Right ventricle myocardium superior (tissue), 1 donor: ENCODE measurements at places on chromosomes 3 and 15.

DNA sequence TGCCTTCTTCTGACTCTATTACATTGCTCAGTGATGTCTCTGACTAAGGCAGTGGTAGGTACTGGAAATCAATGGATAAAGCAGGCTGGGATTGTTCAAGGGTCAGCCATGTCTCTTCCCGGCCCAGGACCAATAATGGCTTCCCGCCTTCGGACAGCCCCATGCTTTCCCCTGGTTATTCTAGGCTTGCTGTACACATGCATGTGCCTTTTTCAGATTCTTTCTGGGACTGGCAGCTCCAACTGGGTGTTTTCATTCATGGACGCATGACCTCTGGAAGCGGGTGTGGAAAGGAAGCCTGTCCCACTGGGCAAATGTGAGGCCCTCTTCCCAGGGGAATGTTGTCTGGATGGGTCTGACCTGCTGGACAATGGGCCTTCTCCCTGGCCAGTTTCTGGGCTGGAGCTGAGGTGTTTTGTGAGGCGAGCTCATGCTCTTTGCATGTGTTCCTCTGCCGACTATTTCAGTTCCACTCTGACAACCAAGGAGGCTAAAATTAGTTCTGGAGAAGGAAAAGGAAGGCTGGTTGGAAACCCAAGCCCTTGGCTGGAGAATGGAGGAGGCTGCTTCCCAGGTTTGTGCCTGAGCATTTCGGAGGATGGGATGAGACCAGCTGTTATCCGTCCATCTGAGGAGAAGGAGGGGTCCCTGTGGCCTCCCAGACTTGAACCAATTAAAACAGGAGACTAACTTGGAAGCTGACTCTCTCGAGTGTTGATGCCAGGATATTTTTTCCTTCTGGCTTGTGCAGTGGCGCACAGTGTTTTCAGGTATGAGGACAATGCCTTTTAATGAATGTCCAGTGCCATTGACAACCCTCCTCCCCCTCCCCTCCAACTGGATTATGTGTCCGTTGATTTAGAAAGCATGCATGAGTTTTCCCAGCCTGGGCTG is 6.9 kb downstream of the ACVR2B start:
- DNase-seq, result no peak

GRCh38 chr15:93826293-93826692 is 405.1 kb upstream of the MCTP2 start:
- DNase-seq, result no peak

DNA sequence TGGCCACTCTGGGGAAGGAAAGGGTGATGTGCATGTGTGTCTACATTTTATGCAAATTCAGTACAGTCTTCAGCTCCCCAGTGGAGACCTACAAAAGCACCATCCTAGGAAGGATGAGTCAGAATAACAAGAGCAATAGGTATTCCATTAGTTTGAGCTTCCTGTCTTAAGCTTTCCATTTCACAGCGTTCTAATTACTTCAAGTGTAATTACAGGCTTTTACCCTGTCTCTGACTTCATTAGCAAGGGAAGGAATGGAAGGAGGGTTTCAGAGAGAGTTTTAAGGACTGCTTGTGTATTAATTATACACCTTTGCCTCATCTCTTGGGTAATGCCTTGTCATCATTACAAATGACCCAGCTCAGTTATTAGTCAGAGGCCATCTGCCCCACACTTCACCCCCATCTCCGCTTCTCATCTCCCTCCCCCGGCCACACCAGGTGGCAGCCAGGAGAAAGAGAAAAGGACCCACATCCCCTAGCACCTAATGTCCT is 202.8 kb upstream of the MRPL3 start:
- DNase-seq, result no peak

GRCh38 chr3:23051240-23052140 is 151.6 kb upstream of the UBE2E2 start:
- DNase-seq, result no peak

GRCh38 chr3:101996832-101997231 is 147.5 kb downstream of the NFKBIZ start:
- no peak for DNase-seq

DNA sequence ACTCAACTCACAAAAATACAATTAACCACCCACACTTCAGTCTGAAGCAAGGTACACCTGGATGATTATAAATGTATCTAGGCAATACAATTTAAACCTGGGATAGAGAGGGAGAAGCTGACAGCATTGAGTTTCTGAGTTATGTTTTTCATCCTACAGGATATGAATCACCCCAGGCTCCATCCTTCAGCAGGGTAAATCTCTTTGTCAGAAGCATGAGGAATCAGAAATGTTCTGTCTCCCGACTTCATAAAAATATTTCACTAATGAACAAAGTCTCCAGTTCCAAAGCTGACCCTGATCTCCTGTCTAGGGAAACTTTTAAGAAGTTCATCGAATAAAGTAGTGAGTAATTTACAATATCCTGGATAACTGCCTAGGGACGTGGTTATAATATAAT is 25.5 kb upstream of the FRMD4B start:
- DNase-seq, result no peak

DNA sequence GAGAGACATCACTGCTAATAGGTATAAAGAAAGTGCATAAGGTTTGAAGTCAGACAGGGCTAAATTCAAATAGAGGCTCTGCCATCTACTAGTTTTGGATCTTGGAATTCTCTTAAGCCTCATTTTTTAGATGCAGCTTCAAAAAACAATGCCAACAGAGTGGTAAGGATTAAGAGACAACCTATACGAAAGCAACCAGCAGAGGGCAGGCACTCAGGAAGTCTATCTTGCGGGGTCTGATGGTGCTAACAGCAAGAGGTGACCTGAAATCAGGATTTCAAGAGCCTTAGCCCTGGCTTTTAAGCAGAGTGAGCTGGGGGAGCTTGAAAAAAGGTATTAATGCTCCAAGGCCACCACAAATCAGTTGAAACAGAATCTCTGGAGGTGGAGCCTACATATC is 40.7 kb downstream of the LDHAL6B start:
- DNase-seq, result no peak

GRCh38 chr15:65468229-65468909 is 45.6 kb upstream of the IGDCC4 start:
- DNase-seq, result no peak

DNA sequence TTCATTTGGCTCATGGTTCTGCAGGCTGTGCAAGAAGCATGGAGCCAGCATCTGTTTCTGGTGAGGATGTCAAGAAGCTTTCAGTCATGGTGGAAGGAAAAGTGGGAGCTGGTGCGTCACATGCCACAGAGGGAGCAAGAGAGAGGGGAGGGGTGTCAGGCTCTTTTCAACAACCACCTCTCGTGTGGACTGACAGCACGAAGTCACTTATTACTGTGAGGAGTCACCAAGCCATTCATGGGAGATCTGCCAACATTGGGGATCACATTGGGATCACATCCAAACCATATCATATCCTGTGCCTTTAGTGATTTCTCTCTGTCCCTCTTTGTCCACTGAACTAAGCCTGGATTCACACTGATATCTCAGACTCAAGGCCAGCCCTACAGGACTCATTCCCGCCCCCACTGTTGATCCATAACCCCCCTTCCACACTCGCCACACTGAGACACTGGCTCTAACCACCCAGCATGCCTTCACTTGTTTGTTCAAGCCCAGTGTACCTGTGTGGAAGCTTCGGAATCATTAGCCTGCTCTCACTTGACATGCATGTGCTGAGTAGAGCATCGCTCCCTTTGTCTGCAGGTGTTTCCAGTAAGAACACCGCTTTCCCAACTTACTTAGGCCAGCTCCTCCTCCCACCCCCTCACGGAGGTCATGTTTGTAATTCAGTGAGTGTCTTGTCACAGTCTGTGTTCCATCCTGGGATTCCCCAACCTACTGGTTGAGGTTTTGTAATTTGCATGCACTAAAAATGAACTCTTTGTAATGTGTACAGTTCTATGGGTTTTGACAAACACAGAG is 132.2 kb downstream of the KLF13 start:
- no peak for DNase-seq

DNA sequence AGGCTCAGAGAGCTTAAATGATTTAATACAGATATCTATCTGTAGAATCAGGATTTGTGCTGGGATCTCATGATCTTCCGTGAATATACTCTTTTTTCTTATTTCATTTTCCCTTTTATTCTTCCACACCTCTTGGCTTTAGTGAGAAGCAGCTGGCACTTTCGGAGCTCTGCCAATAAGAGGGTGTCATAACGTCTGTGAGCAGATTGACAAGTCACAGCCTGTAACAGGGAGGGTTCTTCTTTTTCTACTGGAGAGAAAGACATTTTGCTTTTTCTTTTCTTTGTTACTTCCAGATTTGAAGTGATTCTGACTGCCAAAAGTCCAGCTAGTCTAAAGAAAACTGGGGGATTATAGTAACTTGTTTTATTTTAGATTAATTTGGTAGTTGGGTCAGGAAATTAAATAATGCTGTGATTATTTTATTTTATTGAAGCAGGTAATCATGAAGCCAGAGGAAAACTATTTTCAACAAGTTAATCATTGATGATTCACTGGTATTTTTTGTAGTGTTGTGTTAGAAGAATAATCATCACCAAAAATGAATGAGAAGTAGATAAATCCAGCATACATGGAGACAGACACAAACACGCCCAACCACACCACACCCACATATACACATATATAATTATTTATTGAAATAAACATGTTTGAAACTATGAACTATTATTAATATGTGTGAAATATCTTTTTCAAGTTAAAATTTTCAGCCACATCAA is 69.8 kb downstream of the TNFAIP8L3 start:
- DNase-seq, result no peak

- DNase-seq, result peak; percentile 61
Measured at GRCh38 chr15:62649793-62650420, 392.6 kb upstream of the TPM1 start.

DNA sequence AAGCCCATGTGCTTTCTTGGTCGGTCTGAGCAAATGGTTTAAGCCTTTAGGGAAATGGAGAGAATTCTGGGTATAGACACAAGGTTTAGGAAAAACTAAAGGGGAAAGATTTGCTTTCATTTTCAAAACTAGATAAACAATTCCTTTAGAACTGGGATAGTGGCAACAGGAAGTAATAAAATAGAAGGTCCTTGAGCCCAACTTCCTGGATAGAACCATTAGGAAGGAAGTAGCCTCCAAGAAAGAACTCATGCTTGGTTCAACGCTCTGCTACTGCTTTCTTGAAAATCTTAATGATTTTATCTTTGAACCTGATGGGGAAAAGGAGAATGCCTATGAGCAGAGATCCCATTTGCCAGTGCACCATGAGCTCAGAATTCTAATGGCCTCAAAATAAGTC is 147.0 kb upstream of the THRB start:
- no peak for DNase-seq

DNA sequence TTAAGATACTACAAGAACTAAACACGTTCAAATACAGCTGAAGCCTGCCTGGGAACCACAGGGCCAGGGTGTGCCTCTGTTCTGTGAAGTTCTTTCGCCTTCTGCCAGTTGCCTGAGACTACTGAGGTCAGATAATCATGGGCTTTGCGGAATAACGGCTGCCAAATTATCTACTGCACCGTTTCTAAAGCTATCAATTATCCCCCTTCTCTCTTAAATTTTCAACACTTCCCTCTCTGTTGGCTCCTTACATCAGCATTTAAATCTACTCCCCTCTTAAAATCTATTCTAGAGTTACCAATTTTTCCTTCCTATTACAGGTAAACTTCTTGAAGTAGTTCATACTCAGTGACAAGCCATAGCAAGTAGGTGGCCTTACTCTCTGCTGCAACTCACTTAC is 6.2 kb upstream of the NEO1 start:
- no peak for DNase-seq

DNA sequence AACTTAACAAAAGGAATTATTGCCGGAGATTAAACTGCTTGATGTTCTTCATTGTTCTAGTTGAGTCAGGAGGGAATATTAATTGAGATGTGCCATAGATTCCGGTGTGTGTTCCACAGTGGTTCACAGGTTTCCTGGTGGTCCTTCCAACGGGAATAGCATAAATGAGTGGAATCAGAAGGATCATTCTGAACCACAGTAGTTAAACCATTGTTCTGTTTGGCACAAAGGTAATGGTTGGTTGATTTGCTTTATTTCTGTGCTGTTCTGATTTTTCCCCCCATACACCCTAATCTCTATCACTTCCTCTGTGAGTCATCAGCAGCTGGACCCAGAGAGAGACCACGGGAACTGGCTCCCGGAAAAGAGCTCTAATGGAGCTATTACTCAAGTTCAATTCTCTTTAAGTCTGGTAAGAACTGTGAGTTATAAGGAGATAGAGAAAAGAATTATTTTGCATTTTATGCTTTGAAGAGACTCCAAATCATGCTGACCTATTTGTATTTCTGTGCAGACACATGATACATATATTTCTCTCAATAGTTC is 627.2 kb downstream of the ZIC1 start:
- DNase-seq, result no peak

GRCh38 chr15:65937476-65937875 is 68.2 kb downstream of the RAB11A start:
- no peak for DNase-seq

- peak; percentile 88 for DNase-seq
Measured at GRCh38 chr3:52471371-52472238, 16.2 kb downstream of the NISCH start.

DNA sequence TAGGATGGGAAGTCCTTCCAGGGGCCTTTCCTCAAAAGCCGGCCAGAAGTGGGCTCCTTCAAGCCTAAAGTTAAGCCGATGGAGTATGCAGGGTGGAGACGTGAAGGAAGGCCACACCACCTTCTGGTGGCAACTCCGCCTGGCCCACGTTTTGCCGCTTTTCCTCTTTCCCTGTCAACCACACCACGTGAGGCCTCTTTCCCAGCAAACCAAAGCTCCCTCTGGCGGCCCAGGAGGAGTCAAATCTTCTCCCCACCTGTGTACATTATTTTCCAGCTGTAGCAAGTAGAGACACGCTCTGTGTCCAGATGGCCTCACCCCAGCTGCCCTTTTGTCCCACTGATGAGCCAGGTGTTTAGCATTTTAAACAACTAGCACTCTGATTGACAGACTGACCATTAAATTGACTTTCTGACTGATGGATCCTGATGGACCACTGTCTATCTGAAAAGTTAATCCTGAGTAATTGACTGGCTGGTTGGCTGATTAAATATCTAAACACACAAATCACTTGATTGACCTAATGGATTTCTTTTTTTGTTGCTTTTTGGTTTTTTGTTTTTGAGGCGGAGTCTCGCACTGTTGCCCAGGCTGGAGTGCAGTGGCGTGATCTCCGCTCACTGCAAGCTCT is 59.6 kb upstream of the ZBTB38 start:
- peak; percentile 59 for DNase-seq

DNA sequence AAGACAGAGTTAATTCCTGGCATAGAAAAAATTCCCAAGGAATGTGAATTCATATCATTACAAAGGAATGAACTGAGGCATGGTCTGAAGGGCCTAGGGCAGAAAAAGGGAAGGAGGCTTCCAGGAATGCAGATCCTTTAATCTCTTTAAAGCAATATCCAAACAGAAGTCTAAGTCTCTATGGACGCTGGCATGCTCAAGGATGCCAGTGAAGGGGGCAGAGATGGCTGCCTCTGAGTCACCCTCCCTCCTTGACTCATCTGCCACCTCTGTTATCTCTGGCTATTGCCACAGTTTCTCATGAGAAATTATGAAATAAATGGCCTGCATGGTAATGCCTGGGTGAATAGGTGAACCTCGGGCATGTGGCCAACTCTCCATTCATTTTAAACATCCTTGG is 96.3 kb upstream of the BCL6 start:
- no peak for DNase-seq

GRCh38 chr3:53274938-53275605 is 19.2 kb upstream of the TKT start:
- no peak for DNase-seq
